Cerebellar nuclear complex (tissue), 1 donor: ENCODE measurements at places on chromosomes 11 and 22.

DNA sequence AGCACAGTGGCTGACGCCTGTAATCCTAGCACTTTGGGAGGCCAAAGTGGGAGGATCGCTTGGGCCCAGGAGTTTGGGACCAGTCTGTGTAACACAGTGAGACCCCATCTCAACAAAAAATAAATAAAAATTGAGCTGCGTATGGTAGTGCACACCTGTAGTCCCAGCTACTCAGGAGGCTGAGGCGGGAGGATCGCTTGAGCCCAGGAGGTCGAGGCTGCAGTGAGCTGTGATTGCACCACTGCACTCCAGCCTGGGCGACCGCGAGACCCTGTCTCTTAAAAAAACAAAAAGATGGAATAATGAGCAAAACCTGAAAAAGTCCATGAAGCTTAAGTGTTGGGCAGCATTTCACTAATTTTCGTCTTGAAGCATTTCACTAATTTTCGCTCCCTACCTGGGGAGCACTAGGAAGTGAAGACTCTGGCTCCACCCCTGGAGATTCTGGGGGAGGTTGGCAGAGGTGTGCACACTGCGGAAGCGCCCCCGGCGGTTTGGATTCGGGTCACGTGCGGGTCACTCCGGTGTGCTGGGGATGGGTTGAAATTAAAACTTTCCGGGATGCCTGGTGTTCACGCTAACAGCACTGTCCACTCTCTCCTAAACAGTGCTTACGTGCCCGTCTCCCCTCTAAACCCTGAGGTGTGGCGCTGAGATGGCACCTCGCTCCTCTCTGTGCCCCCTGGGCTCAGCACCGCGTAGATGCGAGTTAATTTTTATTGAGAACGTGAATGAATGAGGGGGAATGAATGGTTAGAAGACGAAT is 906 bp upstream of the NAA40 start:
- no peak for DNase-seq

- no peak for DNase-seq
These were observed 16.7 kb upstream of the CD44 start for GRCh38 chr11:35122308-35122707.

DNA sequence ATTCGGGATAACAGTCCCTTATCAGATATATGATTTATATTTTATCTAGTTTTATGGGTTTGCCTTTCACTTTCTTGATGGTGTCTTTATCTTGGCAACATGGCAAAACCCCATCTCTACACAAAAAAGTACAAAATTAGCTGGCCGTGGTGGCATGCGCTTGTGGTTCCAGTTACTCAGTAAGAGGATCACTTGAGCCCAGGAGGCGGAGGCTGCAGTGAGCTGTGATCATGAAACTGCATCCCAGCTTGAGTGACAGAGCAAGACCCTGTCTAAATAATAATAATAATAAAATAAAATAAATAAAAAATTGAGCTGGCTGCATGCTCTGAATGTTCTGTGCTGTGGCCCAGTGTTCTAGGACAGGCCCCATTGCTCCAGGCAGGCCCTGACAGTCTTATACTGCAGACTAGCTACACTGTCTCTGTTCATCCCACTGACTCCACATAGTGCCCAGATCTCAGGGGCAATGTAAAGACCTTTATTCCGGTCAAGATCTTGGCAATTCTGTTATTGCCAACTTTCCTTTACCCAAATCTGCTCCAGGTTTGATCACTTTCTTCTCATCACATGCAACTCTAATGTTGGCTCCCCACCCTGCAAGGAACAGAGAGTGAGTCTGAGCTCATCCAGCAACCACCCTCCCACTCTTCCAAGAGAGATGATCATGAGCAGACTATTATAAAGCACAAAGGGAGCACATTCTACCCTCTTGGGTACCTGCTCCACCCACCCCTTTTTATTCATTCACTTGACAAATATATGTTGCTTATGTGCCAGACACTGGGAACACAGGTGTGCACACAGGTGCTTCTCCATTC is 8.8 kb downstream of the HSPA8 start:
- DNase-seq, result no peak

GRCh38 chr11:93131709-93132108 is 66.1 kb downstream of the SLC36A4 start:
- DNase-seq, result no peak

GRCh38 chr11:3159296-3160190 is 5.6 kb downstream of the OSBPL5 start:
- DNase-seq, result no peak

GRCh38 chr11:65221026-65221425 is 39.3 kb downstream of the CAPN1 start:
- no peak for DNase-seq
